ENCODE measurements at places on chromosomes 7 and 10.

GRCh38 chr7:16753932-16754855, 639 bp downstream of the TSPAN13 start:
- DNase-seq: no peak

DNA sequence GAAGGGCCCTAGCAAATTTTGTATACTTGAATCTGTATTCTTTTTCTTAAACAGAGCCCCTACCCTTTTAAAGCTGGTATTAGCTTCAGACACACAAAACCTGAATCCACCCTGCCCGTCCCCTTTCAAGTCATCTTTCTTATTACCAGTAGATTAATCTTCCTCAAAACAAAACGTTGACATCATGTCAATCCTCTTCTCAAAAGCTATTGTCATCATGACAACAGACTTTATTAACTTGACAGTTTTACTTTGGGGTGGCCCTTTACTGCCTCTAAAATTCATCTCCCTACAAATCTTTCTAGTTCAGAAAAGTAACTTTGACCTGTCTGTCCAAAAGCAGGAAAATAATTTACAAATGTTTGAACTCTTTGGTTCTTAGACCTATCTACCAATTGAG, 21.5 kb upstream of the IFRD1 start:
- DNase-seq: no peak

DNA sequence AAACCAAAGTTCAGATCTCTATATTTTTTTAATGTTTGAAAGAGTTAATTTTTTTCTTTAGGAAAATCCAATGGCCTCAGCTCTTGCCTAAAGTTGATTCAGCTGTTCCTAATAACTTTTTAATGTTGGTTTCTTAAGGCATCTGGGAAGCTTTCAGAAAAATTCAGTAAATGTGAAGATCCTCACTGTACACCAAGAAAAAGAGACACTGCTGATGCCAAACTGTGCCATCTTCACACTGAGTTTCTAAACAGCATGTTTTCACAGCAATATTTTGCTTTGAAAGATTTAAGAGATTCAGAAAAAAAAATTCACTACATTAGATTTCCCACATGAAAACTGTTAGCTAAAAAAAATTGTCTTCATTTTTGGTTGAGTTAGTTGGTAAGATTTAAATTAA, 249.4 kb downstream of the NEBL start:
- no peak for DNase-seq

DNA sequence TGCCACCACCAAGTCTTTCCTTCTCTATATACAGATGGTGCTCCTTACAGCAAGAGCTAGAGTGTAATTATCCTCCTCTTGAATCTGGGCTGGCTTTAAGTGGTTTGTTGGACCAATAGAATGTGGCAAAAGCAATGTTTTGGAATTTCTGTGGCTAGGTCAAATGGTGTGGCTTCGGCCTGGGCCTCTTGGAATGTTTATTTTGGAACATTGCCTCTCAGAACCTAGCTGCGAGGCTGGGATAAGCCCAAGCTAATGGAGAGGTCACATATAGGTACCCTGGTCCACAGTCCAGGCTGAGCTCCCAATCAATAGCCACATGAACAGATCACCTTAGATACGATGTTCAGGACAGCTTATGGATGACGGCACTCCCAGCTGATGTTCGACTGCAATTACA, 556.7 kb downstream of the TYW1 start:
- no peak for DNase-seq

GRCh38 chr7:113561446-113561845, 357.4 kb downstream of the PPP1R3A start:
- no peak for DNase-seq

DNA sequence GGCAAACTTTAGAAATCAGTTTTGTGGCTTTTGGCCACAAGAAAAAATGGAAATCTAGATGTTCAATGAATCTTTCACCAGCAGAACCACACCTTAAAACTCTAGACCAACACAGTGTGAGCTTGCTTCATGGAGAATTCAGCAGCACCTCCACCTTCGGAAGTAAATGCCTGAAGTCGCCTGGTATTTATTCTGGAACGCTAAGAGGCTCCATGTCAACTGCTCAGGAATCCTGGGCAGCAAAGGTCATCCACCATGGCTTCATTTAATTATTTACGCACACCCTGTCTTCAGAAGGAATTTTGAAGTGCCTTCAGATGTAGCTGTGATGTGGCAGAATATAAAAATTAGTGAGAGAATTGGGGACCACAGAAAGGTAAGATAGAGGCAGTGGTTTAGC, 167.7 kb downstream of the GFRA1 start:
- DNase-seq: no peak

DNA sequence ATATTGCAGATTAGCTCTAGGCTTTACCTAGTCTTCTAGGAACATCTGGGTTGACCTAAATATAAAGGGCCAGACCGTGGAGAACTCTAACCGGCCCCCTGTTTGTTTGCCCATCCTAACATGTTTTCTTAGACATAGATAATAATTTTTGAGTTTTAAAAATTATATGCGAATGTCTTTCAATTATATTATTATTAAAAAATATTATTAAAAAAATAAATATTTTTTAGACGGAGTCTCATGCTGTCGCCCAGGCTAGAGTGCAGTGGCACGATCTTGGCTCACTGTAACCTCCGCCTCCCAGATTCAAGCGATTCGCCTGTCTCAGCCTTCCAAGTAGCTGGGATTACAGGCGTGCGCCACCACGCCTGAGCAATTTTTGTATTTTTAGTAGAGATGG, 318.5 kb downstream of the INHBA start:
- no peak for DNase-seq

DNA sequence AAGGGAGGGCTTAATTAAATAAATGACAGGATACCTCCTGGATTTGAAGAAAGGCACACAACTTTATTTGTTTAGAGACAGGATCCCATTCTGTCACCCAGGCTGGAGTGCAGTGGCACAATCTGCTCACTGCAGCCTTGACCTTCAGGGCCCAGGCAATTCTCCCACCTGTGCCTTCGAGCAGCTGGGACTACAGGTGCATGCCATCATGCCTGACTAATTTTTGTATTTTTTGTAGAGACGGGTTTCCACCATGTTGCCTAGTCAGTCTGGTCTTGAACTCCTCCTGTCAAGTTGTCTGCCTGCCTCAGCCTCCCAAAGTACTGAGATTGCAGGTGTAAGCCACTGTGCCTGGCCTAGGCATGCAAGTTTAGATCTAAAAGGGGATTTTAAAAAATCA, 272.7 kb upstream of the MBL2 start:
- no peak for DNase-seq

DNA sequence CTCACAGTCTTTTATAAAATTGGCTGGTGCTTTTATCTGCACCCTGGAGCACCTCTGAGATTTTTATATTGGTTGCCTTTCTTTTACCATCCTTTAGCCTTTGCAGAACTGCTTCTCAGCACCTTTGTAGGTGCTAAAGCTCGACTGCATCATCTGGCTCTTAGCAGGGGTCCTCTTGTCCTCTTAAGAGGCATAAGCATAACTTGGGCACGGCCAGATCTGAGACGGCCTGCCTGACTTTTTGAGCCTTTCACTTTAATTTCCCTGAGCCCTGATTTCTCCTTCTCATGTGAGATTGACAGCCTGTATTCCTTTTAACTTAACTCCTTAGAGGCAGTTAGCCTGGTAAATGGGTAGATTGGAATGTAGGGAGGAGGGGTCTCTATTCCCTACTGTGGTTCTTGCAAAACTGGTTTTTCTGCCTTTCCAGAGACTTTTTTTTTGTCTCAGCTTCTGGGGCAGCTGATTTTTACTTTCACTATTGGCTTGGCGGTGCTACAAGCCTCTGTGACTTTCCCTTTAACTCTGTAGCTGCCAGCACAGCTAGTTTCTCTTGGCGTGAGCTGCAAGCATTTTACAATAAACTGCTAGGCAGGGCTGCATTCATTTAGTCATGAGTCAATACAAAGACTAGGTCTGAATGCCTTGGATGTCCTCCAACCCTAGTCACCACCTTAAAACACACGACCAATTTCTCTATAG, 24.0 kb downstream of the ZPBP start:
- DNase-seq: no peak

DNA sequence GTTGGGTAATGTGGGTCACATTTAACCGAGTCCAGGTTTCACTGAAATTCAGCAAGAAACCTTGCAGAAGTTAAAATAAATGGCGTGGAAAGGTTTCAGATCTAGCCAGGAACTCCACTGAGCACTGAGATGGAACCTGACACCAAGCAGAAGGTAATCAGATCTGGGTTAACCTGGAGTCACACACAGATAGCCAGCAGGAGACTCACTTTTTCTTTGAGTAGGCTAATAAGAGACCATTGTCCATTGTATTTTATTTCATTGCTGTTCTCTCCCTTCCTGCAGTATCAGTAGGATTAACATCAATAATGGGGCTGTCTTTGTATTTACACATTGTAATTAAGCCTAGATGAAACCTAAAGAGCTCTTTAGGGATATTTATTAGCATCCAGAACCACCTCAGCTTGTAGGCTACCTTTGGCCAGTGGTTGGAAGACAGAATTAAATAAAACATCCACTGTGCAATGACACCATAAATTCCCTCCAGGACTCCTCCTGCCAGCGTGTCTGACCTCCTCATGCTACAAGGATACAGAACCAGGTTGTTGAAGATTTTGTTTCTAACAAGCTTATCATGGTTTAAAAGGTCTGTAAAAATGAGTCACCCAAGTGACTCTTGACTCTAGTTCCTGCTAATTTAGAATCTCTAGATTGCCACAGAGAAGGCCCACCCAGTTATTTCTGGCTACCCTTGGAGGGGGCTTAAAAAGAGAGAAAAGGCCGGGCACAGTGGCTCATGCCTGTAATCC, 151.1 kb downstream of the SORCS1 start:
- no peak for DNase-seq

GRCh38 chr10:15255961-15256360, 87.5 kb upstream of the NMT2 start:
- no peak for DNase-seq

DNA sequence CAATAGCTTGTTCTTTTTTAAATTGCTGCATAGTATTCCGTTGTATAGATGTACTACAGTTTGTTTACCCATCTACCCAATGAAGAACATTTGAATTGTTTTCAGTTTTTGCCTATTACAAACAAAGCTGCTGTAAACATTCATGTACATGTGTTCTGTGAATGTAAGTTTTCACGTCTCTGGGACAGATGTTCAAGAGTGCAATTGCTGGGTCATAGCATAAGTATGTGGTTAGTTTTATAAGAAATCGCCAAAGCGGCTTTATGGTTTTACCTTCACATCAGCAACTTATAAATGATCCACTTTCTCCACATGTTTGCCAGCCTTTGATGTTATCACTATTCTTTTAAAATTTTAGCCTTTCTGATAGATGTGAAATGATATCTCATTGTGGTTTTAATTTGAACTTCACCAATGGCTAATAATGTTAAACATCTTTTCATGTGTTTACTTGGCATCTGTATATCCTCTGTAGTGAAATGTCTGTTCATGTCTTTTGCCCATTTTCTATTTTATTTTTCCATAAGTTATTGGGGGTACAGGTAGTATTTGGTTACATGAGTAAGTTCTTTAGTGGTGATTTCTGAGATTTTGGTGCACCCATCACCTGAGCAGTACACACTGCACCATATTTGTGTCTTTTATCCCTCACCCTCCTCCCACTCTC, 73.5 kb downstream of the TBXAS1 start:
- DNase-seq: no peak

DNA sequence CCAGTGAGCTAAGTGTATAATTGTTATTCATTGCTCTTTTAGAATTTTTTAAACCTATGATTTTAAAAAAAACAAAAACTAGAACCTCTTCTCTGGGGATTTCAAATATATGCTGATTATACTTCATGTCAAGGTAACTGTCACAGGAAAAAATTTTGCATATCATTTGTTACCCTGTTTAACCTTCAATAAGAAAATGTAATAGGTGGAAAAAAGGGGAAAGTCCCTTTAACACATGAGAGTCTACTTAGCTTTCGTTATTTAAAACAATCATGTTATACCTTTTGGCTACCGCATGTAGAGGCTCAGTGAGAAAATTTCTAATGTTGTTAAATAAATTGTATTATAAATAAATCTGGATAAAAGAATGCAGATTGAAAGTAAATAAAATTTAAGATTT, 190.1 kb upstream of the AKR1E2 start:
- no peak for DNase-seq

- DNase-seq: no peak
Measured at GRCh38 chr10:34486008-34486407, 329.1 kb downstream of the PARD3 start.

DNA sequence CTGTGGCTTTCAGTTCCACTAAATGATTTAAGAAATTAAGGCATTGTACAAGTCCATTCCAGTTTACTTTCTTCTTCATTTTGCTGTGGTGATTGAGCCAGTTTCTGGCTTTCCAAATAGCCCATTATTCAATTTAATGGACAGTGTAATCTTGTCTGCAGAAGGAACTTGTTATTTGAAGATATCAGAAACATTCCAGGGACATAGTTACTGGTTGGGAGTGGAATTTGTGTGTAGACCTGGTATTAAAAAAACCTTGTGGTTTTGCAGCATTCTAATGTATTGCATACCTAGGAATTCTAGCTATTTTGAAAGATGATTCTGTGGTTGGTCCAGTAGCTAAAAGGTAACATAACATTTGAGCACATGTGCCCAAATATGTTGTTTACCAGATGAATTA, 72.2 kb downstream of the MCU start:
- DNase-seq: no peak

- DNase-seq: no peak
Measured at GRCh38 chr7:119472408-119473038, 800.5 kb upstream of the KCND2 start.

DNA sequence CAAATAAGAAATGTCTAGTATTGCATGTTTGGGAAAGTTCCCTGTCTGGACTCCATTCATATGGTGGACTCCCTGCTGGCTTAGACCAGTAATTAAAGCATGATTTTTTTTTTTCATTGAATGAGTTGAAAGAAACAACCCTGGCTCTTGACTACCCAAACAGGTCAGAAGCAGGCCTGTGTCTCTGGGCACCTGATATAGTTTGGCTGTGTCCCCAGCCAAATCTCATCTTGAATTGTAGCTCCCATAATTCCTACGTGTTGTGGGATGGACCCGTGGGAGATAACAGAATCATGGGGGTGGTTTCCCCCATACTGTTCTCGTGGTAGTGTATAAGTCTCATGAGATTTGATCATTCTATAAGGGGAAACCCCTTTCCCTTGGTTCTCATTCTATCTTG, 206.2 kb downstream of the TMEM178B start:
- DNase-seq: no peak

DNA sequence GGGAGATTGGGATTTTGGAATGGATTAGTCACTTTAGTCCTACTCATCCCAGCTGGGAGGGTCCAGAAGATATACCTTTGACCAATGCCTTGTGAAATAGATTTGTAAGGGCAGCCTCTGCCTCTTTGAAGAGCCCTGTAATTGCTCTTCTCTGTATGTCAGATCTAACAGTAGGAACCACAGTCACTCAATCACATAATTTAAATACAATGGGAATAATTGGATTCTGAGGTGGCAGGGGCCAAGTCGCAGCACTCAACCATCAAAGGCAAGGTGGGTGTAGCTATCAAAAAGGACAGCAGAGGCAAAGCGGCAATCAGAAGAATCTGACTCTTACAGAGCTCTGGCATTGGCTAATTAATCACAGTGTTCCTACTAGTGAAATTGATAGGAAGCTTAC, 650.9 kb upstream of the ANKRD30A start:
- no peak for DNase-seq

GRCh38 chr7:28161331-28161730, 19.3 kb downstream of the JAZF1 start:
- no peak for DNase-seq

- DNase-seq: no peak
Measured at GRCh38 chr7:113464096-113464855, 345.9 kb upstream of the SMIM30 start.
